ENCODE measurements at places on chromosomes 3 and 15. TPM values are rescaled to one million over a fixed set of nuclear protein-coding genes. Genes with fewer than 3 reads are reported as not detected.

- no peak for DNase-seq
Observed at GRCh38 chr15:57158997-57159668, 217.2 kb upstream of the CGNL1 start.

GRCh38 chr3:178663201-178663934 is 127.1 kb downstream of the KCNMB2 start:
- no peak for DNase-seq

- DNase-seq, result peak; percentile 8
Observed at GRCh38 chr15:101054991-101055390, 135.8 kb downstream of the LRRK1 start.

GRCh38 chr3:106249159-106249558 is 380.3 kb upstream of the CBLB start:
- no peak for DNase-seq

DNA sequence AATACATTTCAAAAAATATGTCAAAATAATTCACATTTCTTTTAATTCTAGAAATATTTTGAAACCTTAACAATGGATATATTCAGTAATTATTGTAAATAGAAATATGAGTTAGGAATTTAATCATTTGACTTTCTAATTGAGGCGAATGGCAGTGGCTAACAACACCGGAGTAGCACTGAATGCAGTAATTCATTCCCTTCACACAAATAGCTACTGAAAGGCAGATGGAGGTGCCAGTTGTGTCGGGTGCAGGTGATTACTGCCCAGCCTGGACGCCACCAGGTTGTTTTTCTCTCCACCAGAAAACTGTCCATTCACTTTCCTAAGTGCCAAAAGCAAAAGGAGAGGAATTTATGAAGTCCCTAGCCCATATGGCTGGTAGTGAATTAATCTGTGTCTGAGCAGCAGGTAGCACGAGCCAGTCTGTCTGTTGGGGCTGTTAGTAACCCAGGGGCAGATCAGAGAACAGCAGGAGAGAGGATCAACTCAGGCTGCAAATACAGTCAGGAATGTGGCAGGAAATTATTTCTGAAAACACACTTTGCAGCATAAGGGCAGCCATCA is 79.3 kb upstream of the GMNC start:
- DNase-seq, result no peak

DNA sequence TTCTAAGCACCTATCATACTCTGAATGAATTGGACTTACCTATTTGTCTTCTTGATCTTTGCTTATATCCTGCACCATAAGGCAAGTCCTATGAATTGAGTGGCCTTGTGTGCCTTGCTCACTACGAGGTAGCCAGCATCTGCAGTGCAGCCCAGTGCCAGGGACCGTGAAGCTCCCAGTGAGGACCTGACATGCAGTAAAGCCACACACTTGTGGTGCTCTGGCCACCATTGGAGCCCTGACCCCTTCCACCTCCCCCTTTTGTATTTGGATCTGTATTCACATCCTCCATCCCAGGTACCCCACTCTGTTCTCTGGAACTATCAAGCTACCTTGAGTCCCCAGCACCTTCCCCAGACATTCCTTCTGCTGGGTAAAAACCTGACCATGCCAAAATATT is 52.1 kb downstream of the BSN start:
- no peak for DNase-seq

GRCh38 chr3:125958511-125959316 is 10.3 kb upstream of the ROPN1B start:
- DNase-seq, result no peak

DNA sequence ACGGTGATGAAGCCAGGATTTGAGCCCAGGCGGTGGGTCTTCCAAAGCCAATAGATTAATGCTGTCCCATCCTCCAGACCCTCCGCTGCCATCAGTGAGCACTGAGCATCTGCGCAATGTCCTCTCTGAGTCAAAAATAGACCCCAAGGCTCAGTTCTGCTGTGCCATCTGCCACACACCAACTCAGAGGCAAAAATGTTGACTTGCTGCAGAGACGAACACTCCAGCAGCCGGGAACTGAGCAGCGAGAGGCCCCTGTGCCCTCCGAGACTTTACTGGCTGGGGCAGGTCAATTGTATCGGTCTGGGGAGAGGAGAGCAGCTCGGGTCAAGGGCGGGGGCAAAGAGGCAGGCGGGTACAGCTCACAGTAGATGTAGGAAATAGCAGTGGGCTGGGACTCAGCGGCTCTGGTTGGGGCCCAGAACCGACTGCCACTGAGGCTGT is 41.5 kb upstream of the ATP2B2 start:
- peak; percentile 6 for DNase-seq

GRCh38 chr3:125055913-125056745 is at the start of gene HEG1:
TSS of gene HEG1 (minus strand) at chr3:125055997. CDS start at chr3:125055890, 107 bp downstream.
- peak; percentile 85 for DNase-seq

DNA sequence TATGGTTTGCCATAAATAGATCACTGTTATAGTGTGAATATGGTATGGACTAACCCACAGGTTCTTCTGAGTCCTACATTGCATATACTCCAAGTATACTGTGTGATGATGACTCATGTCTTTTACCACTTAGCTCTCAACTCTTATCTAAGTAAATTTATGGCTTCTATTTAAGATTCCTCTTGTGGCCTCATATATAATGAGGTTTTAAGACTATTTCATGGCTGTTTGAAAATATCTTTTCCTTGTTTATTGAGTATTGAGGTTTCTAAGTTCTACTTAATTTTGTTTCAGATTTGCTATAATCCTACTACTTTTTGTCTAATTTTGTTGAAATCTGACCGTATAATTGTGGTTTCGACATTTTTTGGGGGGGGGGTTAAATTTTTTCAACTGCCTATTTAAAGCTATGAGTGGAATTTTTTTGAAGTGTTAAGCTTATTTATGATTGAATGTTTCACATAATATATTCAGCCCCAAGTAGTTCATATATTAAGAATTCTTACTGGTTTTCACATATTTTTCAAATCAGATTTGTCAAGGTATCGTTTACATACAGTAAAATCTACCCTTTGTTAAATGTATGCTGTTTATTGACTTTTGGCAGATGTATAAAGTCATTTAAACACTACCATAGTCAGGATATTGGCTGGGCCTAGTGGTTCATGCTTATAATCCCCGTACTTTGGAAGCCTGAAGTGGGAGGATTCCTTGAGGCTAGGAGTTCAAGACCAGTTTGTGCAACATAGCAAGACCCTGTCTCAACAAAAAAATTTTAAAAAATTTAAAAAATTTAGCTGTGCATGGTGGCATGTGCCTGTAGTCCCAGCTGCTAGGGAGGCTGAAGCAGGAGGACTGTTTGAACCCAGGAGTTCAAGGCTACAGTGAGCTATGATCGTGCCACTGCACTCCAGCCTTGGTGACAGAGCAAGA is 11.7 kb downstream of the SLC25A36 start:
- no peak for DNase-seq

DNA sequence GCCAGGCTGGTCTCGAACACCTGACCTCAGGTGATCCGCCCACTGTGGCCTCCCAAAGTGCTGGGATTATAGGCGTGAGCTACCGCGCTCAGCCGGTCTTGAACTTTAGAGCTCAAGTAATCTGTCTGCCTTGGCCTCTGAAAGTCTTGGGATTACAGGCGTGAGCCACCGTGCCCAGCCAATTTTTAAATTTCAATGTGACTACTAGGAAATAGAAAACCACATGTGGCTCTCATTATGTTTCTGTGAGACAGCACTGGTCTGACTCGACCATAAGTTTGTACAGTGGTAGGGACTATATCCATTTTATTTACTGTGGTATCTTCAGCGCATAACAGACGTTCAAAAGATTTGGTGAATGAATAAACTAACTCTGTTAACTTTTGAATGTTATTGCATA is 9.1 kb downstream of the ZFAND6 start:
- DNase-seq, result no peak

DNA sequence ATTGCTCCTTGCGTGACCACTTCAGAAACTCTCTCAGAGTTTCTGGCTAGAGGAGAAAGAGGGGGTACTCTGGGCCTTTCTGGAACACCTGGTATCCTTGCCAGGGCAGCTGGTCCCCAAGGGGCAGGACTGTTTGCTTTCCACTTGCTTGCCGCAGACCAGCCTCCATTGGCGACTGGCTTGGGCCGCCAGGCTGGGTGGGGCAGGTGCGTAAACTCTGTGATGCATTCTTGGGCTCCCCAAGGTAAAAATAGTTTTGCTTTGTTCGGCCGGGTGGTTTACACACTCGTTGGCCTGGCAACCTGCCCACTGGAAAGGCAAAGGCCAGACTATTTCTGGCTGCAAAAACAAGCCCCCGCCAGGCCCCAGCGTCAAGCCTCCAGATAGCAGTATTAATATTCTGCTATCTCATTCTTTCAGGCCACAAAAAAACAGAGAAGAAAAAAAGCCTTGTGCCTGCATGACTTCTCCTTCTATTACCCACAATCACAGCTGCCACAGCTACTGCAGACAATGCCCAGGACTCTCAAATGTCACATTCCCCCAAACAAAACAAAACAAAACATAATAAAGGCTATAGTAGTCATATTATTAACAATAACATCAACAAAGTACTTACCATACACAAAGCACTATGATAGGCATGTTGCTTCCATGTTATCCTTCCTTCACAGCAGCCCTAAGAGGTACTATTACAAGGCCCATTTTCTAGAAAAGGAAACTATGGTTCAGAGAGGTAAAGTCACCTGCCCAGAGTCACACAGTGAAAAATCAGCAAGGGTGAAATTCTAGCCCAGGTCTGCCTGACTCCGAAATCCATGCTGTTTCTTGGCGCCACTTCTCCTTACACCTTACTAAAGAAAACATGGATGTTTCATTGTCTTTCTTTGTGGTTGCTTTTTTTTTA is 14.0 kb upstream of the SSUH2 start:
- DNase-seq, result no peak

- no peak for DNase-seq
Observed at GRCh38 chr3:10815487-10815886, 541 bp upstream of the SLC6A11 start.

GRCh38 chr15:39761006-39761405 is 21.6 kb downstream of the FSIP1 start:
- no peak for DNase-seq

DNA sequence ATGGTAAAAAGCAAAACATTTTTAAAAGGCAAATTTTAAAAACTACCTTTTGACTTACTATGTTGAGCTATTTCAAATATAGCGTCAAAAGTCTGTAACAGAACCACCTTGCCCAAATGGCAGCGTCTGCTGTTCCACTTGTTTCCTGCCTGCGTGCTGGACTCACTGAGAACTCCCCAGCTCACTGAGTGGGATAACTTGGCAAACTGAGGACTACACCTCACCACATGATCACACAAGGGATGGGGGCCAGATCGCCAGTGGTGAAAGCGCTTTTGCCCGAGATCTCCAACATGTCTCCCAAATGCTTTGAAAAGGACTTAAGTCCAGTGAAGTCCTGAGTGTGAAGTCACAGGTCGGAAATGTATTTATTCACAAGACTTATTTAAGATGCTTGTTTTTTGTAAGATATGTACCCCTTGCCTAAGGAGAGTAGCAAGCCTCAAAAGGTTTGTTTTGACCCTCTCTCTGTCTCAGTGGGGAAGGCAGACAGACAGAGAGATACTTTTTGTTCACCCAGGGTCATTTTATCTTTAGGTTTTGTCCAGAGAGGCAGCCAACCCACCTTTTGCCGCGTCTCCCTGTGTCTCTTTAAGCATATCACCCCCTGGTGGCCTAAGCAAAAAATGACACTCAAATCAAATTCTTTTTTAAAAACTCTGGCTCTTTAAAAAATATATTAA is 192.6 kb downstream of the PDZRN3 start:
- DNase-seq, result peak; percentile 26

GRCh38 chr15:100572362-100572983 is 29.5 kb downstream of the LINS1 start:
- no peak for DNase-seq

DNA sequence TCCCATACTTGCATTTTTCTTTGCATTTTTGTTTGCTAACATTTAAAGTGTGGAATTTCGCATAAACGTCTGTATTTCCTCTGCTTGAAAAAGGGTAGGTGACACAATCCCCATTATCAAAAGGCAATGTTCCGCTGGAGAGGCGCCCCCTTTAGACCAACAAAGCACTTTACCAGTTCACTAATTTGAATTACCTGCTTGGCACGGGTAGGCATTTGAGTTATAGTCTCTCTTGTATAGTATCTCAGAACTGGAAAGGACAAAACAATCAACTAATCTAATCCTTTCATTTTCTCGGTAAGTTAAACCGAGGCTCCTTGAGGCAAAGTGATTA is 775 bp upstream of the CCDC39 start:
- peak; percentile 37 for DNase-seq

GRCh38 chr3:49298511-49298910 is 21.5 kb upstream of the C3orf62 start:
- DNase-seq, result no peak

DNA sequence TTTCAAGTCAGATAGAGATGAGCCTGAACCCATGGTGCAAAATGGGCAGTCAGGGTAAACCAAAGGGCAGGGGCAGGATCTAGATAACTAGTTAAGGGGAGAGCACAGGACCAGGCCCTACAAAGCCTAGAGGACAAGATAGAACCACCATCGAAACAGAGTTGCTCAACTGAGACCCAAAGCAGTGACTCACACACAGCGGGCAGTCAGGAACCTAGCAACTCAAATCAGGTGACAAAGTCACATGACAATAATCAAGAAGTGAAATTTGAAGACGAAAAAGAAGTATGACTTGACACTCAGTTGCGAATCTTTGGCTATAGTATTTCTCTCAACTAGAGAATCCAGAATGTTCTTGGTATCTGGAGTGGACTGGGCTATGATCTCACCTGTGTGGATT is 136.0 kb upstream of the PTPRG start:
- DNase-seq, result no peak

Gene CHRD
- total RNA-seq, result not detected

Gene PPM1L
- 3.9 TPM for total RNA-seq

Gene LSM3
- total RNA-seq, result 20.2 TPM

Gene CATSPER2
- 9.1 TPM for total RNA-seq

Gene ISLR
- not detected for total RNA-seq

Gene PIGX
- total RNA-seq, result 41.5 TPM

Gene LCTL
- total RNA-seq, result not detected

Gene NANOGP8
- not detected for total RNA-seq

Gene TIMP4
- total RNA-seq, result not detected

Gene C3orf49
- total RNA-seq, result not detected

Gene ATOSA
- 29.2 TPM for total RNA-seq

Gene CHDH
- total RNA-seq, result 0.05 TPM

Gene IL17RB
- 0.32 TPM for total RNA-seq

Gene GRK7
- total RNA-seq, result not detected
